Activated naive CD8-positive, alpha-beta T cell treated with anti-CD3 and anti-CD28 coated beads, Interleukin-2, amount 10 ng/mL, durations not matched to agents 7 days and 5 days (primary cell): ENCODE measurements at places on chromosomes 4 and X.

GRCh38 chrX:27598312-27598711 lies 8.2 kb downstream of the DCAF8L2 start:
- DNase-seq, result no peak

GRCh38 chr4:171814545-171814944 lies 1.3 kb downstream of the GALNTL6 start:
- no peak for DNase-seq

DNA sequence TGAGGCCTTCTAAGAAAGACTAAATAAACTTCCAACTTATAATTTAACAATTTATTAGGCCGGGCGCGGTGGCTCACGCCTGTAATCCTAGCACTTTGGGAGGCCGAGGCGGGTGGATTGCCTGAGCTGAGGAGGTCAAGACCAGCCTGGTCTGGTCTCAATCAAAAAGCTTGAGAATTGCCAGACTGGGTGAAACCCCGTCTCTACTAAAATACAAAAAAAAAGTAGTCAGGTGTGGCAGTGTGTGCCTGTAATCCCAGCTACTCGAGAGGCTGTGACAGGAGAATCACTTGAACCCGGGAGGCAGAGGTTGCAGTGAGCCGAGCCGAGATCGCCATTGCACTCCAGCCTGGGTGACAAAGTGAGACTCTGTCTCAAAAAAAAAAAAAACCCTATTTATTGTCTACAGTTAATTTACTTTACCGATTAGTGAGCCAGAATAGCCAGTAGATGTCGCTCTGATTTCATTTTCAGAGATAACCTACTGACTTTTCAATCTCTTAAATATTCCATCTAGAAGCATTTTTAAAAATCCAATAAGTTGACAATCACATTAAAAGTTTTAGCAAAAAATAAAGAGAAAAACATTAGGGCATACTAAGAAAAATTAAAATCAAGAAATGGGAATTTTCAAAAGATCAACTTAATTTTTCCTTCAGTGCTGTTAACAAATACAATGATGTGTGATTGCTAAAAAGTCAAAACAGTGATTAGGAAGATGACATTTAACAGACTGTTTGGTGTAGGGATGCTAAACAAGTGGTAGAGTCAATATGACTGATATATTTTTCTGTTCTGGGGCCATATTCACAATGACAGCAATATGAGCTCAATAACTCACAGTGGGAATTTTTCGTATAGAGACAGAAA lies 4.3 kb upstream of the SHROOM3 start:
- no peak for DNase-seq

DNA sequence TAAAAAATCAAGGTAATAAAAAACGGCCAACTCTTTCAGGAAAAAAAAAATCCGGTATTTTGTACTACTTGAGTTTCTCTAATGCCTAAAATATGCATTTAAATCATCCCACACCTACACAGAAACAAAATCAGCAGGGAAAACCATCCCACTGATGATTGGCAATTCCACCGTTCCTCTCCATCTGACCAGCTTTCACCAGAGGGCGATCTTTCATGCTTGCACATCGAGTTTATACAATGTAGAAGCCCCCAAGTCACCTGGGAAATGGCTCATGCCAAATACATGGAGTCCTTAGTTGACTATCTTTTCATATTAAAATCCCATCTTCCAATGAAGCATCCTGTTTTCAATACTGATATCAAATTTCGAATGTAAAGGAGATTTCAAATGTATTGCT lies 69.2 kb downstream of the PTCHD1 start:
- DNase-seq, result no peak

- no peak for DNase-seq
Measured at GRCh38 chr4:113657586-113658233, 103.8 kb downstream of the CAMK2D start.

GRCh38 chr4:131192318-131192717 lies 1956.8 kb upstream of the PCDH10 start:
- no peak for DNase-seq

- DNase-seq, result no peak
Measured at GRCh38 chr4:65407483-65407882, 262.8 kb downstream of the EPHA5 start.

GRCh38 chr4:88866862-88867550 lies 169.4 kb upstream of the NAP1L5 start:
- no peak for DNase-seq

GRCh38 chr4:45484740-45485139 lies 639.1 kb downstream of the GABRG1 start:
- DNase-seq, result no peak

DNA sequence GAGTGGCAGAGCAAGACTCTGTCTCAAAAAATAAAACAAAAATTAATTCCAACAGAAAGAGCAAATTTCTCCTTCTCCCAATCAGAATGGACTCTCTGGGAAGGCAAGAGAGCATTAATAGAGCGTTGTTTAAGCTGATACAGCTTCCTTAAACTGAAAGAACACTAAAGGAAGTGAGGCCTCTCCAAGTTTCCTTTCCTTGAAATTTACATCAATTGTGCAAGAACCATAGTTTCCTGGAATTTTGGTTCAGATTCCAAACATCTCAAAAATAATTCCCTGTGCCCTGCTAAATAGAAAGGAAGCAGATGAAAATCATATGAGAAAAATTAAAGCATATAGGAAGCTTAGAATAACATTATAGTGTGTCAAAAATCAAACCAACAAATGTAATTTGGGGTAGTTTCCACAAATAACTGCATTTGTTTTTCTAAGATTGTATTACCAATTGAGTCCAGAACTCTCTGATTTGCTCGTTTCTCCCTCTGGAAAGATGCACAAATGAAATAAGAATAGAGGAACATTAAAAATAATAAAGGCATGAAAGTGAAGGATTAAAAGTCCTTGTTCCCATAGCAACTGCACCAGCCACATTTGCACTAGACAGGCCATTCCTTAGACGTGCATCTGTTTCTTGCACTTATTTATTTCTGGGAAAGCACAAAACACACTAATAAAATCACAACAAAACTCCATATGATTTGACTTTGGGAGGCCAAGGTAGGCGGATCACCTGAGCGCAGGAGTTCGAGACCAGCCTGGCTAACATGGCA lies 3.7 kb upstream of the FAM241A start:
- no peak for DNase-seq

DNA sequence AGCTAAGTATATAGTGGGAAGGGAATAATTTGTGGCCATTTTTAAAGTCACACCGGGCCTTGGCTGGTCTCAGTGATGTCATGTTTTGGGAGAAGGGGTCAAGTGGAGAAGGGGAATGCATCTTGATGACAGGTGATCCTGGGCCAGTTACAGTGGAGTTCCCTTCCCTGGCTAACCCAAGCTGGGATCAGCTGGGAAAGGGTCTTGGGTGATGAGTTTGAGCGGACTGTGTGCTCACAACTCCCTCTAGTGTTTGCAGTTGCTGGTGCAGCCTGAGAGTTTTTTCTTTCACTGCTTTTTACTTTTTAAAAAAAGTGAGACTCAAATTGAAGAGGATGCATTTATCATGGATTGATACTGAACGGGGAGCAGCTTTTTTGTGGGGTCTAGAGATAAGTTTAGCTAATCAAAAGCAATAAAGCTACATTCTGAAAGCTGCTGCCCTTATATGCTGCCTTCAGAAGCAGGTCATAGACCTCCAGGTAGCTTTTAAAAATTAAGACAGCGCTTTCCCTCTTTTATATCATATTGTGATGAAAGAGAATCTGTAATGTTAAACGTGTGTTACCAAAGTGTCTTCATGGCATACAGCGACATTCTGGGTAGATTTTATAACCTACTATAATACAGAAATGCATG lies 164.7 kb downstream of the DCLK2 start:
- DNase-seq, result no peak

GRCh38 chr4:154465085-154465484 lies 26.5 kb downstream of the DCHS2 start:
- no peak for DNase-seq

GRCh38 chr4:40916218-40916555 lies 166.4 kb downstream of the NSUN7 start:
- DNase-seq, result no peak

GRCh38 chrX:154540897-154541535 lies 5.6 kb downstream of the G6PD start:
- DNase-seq, result no peak

GRCh38 chrX:1480082-1480785 lies 27.5 kb upstream of the ASMTL start:
- DNase-seq, result peak; percentile 7

GRCh38 chrX:65740909-65741308 lies 73.5 kb downstream of the MSN start:
- no peak for DNase-seq

GRCh38 chrX:134971926-134972325 lies 18.9 kb upstream of the SMIM10 start:
- no peak for DNase-seq
